ENCODE measurements at places on chromosomes 7 and 10.

DNA sequence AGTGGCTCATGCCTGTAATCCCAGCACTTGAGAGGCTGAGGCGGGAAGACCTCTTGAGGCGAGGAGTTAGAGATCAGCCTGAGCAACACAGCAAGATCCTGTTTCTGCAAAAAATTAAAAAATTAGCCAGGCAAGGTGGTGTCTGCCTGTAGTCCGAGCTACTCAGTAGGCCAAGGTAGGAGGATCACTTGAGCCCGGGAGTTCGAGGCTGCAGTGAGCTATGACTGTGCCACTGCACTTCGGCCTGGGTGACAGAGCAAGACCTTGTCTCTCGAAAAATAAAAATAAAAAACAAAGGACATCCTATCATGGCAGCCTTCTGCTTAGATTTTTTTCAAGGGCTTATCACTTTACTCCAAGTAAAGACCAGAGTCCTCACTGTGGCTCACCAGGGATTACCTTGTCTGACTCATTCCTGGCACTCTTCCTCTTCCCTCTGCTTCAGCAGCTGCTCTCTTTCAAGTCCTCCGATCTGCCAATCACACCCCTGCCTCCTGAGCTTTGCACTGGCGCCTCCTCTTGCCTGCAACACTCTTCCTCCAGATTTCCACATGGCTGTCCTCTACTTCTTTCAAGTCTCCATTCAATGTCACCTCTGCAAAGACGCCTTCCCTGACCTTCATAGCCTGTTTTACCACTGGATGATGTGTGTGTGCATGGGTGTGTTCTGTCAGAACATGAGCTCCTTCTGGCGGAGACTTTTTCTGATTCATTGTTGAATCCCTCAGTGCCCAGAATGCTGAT, 7.7 kb downstream of the PRTFDC1 start:
- DNase-seq: no peak

- no peak for DNase-seq
Observed at GRCh38 chr7:104966022-104966421, 48.0 kb upstream of the KMT2E start.

DNA sequence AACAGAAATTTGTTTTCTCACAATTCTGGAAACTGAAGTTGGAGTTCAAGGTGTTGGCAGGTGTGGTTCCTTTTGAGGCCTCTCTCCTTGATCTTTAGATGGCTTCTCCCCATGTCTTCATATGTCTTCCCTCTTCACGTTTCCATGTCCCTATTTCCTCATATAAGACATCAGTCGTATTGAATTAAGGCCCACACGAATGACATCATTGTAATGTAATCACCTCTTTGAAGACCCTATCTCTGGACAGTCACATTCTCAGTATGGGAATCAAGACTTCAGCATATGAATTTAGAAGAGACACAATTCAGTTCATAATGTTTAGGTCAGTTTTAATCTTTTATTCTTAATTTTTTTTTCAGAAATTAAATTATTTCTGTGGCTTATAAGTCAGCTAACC, 19.8 kb downstream of the VTI1A start:
- DNase-seq: no peak

GRCh38 chr7:80900583-80901576, 18.0 kb downstream of the SEMA3C start:
- DNase-seq: no peak

- DNase-seq: no peak
Observed at GRCh38 chr7:12961910-12962480, 274.6 kb downstream of the ARL4A start.

DNA sequence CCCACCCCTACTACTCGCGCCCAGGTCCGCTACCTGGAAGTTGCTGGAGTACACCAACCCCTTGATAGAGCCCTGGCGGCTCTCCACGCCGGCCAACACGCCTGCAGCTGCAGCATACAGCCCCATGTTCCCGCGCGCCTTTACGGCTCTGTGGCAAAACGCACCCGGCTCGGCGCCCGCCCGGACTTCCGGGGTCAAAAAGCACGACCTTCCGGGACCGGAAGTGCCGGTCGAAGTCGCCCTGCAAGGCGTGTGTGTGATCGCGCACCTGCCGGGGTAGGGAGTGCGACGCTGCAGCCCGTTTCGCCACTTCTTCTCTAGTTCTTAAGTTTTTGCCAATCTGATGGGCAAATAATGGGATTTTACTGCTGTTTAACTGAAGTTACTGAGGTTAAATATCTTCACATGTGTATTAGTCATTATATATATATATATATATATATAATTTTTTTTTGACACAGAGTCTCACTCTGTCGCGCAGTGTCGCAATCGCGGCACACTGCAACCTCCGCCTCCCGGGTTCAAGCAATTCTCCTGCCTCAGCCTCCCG, at the start of gene NSUN5:
TSS of gene NSUN5 (minus strand) at position 162 of the 550 bp plus-strand sequence. CDS start at position 126, 36 bp downstream.
- peak; percentile 89 for DNase-seq

DNA sequence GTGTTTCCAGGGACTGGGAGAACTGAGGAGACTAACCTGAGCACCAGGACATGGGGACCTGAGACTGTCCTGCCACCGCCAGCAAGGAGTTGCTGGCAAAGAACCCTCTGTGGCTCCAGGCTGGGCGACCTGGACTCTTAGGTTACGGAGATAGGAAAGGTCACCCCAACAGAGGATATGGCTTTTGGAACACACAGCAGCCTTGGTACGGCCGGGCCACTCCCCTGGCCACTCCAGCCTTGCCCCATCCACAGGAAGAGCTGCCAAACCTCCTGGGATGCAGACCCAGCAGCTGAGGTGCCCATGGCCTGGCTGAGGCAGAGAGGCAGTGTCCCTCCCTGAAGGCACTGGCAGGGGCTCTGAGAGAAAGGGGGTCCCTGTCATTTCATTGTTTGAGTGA, 137.8 kb downstream of the OAT start:
- no peak for DNase-seq

- DNase-seq: peak; percentile 39
Observed at GRCh38 chr7:8442814-8443304, 9.4 kb downstream of the NXPH1 start.

DNA sequence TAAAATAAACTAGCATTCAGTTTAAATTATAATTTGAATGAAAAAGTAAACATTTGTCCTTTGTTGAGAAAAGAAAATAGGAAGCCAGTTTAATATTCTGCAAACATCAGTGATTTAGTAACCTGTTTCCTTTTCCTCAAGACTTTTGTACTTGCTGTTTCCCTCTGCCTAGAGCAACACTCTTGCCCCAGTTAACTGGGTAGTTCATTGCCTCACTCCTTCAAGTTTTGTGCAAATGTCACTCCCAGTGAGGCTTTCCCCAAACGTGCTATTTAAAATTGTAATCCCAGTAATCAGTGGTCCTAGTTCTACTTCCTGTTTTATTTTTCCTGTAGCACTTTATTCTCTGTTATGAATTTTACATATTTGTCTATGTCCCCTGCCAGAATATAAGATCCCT, 23.8 kb downstream of the DLD start:
- no peak for DNase-seq

Measured in CD8-positive, alpha-beta T cell (primary cell).